ENCODE measurements at places on chromosomes 11 and 22. TPM values are rescaled to one million over a fixed set of nuclear protein-coding genes. Genes with fewer than 3 reads are reported as not detected.

GRCh38 chr11:21865541-21865940, 327.3 kb upstream of the ANO5 start:
- DNase-seq: no peak

Gene PANX3
- not detected for total RNA-seq

Gene PLA2G3
- not detected for total RNA-seq

DNA sequence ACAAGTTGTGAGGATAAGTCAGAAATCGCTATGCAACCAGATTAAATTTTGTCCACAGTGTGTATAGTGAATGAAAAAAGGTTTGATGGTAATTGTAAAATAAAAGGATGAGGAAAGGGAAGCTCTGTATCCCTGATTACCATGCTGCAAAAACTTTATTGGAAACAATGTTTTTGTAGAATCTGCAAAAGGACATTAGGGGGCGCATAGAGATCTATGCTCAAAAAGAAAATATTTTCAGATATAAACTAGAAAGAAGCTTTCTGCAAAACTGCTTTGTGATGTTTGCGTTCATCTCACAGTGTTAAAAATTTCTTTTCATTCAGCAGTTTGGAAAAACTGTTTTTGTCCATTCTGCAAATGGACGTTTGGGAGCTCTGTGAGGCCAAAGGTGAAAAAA, 390.5 kb downstream of the OR4C45 start:
- peak; percentile 9 for DNase-seq

DNA sequence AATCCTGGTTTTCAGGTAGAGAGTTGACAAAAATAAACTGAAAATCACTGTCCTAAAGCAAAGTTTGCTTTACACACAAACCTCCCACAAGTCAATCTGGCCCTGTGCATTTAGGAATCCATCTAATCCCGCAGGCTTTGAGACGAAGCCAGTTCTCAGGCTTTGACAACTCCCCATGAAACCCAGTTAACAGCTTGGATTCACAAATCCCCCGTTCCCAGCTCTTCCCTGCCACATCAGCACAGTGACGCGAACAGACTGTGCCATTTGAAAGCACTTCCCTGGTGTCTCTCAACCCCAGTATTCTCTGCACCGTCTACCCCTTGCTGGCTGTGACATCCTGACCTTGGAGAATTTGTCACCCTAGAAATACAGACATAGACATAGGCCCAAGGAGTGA, 117.8 kb downstream of the OPCML start:
- no peak for DNase-seq
